ENCODE measurements at places on chromosomes 13 and 19.

DNA sequence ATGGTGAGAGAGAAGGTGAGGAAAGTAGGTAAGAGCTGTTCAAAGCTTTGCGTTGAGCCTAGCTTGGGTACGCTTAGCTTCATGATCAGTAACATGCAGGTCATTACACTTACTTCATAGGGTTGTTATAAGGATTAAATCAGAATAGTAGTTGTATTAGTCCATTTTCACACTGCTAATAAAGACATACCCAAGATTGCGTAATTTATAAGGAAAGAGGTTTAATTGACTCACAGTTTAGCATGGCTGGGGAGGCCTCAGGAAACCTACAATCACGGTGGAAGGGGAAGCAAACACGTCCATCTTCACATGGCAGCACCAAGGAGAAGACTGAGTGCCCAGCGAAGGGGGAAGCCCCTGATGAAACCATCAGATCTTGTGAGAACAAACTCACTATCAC is 21.9 kb downstream of the GPALPP1 start:
- no peak for DNase-seq

DNA sequence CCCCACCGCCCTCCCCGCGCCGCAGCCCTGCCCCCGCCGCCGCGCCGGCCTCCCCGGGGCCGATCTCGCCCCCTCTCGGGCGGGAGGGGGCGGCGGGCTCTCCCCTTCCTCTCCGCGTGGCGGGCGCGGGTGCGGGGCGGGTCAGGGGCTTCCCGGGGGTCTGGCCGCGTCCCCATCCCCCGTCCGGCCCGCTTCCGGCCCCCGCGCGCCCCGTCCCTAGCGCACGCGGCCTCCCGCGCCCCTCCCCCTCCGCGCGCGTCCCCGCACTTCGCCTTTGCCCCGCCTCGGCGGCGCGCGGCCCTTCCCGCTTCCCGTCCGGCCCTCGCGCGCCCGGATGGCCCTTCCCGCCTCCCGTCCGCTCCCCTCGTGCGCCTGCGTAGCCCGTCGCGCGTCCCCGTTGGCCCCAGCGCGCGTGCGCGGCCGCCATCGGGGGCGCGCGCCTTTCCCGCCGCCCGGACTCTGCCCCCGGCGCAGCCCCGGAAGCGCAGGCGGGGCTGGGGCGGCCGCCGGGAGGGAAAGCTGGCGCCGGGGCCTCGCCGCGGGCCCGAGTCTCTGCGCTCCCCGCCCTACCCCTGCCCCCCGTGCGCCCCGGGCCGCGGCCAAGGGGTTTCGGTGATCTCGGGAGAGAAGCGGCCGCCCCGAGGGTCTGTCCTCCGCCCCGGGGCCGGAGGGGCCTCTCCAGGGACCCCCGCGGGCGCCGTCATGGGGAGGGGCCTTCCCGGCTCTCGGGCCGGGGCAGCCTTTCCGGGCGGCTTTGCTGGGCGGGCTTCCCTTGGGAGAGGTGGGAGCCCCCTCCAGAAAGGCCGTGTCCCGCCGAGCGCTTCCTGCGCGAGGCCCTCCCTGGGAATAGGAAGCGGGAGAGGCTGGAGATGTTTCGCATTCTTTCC is 519 bp downstream of the PTBP1 start:
- DNase-seq, result peak; percentile 92

- DNase-seq, result no peak
Observed at GRCh38 chr13:94707400-94708021, 4.8 kb downstream of the SOX21 start.

GRCh38 chr19:28345811-28346210 is 867.1 kb downstream of the UQCRFS1 start:
- DNase-seq, result no peak

DNA sequence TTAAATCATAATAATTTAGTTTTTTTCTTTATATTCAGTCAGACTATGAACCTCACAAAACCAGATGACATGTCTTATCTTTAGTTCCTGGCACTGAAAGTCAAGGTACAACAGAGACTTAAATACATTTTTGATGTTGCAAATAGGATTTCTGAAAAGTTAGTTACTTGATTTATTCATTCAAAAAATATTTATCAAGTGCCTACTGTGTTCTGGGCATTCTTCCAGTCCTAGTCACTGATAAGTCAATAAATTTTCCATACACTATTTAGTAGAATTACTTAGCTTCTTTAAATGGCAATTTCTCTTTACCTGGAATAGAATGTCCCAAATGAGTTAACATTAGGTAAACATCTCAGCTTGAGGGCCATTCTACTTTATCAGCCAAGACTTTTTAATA is 938.3 kb upstream of the PCDH9 start:
- DNase-seq, result no peak

DNA sequence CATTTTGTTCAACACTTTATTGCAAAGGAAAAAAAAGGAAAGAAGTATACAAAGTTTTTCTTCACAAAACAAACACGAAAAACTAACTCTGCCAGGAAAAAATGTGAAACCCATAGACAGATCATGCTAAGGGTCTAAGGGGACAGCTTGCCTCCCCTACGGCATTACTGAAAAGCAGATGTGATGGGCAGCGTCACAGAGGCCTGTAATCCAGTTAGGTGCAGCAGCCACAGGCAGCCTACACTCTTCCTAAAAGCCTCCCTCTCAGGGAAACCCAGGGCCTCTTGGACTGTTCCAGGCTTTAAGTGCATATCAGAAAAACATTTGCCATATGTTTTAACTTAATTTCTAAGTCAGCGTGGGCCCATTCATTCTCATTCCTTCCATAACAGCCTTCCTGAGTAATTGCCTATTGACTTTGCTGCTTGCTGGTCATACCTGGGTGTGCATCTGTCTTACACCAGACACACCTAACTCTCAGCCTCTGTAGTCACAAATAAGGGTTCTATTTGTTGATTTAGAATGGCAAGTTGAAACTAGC is 135.7 kb upstream of the SERP2 start:
- no peak for DNase-seq

GRCh38 chr19:58582985-58583384 is 9.8 kb upstream of the MZF1 start:
- DNase-seq, result no peak

DNA sequence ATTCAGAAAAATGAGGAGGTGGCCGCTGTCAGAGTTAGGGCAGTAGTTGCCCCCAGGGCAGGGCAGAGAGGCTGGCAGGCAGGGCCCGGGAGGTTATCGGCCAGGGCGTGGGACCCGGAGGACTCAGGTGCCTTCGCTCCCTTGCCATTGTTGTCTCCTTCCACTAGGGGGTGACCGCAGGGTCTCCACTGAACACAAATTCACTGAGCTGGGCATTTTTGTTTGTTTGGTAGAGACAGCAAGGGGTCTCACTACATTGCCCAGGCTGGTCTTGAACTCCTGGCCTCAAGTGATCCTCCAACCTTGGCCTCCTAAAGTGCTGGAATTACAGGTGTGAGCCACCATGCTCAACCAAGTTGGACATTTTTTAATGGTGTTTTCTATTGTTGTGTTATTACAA is 25.1 kb downstream of the CARS2 start:
- DNase-seq, result peak; percentile 26

DNA sequence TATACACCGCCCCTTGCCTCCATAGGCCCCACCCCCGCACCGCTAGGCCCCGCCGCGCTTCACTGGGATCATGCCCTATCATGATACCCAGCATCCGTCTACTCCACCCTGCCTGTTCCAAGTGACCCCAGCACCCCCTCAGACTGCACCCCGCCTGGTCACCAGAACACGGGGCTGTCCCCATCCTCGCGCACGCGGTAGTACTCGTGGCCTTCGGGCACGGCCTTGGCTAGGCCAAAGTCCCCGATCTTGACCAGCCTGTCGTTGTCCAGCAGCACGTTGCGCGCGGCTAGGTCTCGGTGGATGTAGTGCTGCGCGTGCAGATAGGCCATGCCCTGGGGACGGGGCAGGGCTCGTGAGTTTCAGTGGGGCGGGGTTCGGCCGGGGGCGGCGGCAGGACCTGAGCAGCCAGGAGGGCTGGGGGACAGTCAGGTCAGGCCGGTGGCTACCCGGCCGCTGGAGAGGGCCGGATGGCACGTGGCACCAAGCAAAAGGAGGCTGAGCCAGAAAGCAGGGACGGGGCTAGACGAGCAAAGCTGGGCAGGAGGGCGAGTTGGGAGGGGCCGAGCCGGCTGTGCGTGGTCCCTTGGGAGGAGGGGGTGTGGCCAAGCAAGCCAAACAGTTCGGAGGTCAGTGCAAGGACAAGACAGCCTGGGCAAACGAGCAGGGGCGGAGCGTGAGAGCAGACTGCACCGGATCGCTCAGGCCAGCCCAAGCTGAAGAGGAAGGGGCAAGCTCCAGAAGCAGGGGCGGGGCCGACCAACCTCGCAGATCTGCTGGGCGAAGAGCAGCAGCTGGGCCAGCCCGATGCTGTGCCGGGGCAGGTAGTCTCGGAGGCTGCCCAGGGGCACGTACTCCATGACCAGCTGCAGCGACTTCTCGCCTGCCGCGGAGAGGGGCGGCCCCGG is 13.6 kb upstream of the ICAM3 start:
- DNase-seq, result no peak

DNA sequence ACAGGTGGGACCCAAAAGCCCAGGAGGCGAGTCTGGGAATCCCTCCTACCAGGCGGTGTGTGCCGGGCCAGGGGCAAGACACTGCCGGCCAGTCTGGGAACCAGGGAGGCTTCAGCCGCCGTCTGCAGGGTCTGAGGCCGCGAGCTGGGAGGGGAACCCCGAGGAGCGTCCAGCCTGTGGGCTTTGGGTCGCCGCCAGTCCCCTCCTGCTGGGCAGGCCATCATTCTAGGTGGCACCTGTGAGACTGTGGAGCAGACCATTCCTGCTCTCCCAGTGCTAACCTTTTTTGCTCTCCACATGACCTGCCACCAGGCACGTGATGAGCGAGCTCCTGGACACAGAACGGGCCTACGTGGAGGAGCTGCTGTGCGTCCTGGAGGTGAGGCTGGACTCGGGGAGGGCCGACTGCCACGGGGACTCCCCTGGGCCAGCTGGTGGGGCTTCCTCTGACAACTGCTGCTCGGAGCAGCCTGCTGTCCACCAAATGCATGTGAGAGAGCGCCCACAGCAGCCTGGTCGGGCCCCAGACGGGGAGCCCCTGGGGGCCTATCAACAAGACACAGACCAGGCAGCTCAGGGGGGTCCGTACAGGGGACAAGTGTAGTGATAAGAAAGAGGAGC is 24.6 kb upstream of the F7 start:
- DNase-seq, result no peak
